NCI-H748 treated with DMSO at 0.1 percent for 48 hours (cell line): ENCODE measurements at places on chromosomes 6 and 20.

GRCh38 chr6:100188754-100189153 lies 194.7 kb upstream of the MCHR2 start:
- no peak for DNase-seq

DNA sequence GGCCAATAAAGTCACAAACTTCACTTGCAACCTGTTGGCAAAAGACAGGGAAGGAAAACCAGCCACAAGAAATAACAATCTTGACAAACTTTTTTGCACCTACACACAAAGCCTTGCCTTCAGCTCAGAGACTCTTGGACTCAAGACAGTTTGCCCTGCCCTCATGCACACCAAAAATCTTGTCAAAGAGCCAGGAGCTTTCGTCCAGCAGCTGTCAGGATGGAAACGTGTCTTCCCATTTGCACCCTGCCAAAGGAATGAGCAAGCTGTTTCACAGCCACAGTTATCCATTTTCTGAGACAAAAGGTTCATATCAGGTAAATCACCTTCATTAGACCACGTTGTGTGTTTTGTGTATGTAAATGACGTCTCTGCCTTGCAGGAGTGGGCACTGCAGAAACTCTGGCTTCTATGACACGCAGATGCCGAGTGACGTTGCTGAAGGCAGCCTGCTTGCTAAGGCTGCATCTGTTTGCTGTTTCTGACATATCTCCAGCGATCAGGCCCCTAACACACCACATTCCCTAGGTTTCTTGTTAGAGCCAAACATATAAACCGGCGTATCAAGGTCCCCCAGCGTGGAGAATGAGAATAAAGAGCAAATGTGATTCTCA lies 193.4 kb downstream of the SYNDIG1 start:
- no peak for DNase-seq

- no peak for DNase-seq
Measured at GRCh38 chr6:147704691-147705090, 196.2 kb downstream of the SAMD5 start.

- DNase-seq: no peak
Measured at GRCh38 chr6:149250951-149251350, 66.6 kb upstream of the TAB2 start.

DNA sequence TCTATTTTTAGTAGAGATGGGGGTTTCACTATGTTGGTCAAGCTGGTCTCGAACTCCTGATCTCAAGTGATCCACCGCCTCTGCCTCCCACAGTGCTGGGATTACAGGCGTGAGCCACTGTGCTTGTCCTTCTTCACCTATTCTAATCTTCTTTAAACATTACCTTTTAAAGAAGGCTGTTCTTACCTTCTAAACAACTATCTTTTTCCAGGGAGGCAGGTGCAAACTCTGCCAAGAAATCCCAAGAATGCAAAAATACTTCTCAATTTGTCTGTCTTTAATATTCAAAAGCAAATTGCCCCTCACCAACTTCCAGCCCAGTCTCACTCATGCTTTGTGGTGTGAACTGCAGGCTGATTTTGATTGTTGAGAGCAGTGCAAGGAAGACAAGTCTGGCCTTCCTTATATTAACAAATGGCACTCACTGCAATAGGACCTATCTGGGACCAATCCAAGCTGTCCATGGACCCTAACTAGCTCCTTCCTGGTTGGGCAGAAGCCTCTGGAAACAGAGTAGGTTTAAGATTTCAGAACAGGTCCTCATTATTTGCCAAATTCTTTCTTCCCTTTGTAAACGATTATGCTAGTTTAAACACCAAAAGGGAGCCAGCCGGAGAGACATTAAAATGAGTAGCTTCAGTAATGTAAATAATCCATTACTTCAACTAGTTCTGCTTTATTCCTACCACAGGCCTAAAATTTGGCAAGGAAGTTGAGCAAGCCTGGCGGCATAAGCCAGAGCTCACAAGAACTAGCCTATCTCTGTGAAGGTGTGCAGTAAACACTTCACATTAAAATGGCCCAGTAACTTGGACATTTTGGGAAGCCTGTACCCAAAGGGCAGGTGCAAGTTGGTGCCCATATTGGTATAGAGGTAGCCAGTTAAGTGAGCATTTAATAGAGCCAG lies 1.6 kb downstream of the SCAND1 start:
- no peak for DNase-seq

DNA sequence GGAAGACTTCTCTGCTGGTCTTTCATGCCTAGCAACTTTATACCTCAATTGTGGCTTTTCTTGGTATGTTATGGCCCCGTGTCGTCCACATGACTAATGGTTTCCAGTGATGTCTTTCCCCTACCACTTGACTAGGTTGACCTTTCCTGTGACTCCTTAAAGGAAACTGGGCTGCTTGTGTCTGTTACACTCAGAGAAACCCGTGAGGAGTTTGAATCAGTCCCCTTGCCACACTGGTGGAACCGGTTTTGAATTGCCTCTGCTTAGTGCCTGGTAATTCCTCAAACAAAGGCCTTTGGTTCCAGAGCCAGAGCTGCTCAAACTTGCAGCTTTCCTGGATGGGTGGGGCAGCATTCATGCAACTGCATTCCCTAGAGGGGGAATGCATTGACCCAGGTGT lies 21.9 kb downstream of the ECT2L start:
- DNase-seq: peak; percentile 96

DNA sequence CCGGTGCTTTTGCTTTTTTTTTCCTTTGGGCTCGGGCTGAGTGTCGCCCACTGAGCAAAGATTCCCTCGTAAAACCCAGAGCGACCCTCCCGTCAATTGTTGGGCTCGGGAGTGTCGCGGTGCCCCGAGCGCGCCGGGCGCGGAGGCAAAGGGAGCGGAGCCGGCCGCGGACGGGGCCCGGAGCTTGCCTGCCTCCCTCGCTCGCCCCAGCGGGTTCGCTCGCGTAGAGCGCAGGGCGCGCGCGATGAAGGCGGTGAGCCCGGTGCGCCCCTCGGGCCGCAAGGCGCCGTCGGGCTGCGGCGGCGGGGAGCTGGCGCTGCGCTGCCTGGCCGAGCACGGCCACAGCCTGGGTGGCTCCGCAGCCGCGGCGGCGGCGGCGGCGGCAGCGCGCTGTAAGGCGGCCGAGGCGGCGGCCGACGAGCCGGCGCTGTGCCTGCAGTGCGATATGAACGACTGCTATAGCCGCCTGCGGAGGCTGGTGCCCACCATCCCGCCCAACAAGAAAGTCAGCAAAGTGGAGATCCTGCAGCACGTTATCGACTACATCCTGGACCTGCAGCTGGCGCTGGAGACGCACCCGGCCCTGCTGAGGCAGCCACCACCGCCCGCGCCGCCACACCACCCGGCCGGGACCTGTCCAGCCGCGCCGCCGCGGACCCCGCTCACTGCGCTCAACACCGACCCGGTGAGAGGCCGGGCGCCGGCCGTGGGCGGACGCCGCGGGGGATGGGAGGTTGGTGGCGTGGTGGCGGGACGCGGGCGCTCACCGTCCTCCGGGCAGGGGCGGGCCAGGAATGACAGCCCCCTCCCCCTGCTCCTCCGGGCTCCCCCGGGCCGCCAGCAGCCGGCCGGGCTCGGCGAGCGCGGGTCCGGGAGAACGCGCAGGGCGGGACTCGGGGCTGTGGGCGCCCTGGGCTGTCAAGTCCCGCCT lies 606 bp downstream of the ID4 start:
- no peak for DNase-seq
